Stimulated activated CD4-positive, alpha-beta T cell treated with anti-CD3 and anti-CD28 coated beads, Interleukin-4, amount 100 ng/mL, for 4 hours (primary cell): ENCODE measurements at places on chromosomes 7 and 10.

GRCh38 chr10:79123547-79123963 lies 54.8 kb downstream of the ZMIZ1 start:
- DNase-seq = no peak

- no peak for DNase-seq
Observed at GRCh38 chr7:13508586-13508985, 480.9 kb downstream of the ETV1 start.

- no peak for DNase-seq
Observed at GRCh38 chr10:90398566-90398965, 459.3 kb downstream of the HTR7 start.

DNA sequence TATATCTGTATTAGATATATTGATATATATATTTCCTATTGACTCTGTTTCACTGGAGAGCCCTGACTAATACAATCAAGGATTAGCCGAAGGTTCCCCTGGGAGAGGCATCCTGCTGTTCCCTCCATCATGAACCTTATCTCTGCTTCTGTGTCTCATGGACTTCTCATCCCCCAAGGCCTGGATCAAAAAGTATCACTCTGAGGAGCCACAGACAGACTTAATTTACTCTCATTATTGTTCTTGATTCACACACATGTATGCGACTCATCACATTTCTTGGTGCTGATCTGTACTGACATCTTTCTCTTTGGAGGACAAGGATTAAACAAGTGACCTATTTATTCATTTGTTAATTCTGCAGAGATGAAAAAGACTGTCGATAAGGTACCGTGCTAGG lies 550.2 kb downstream of the KCNMA1 start:
- no peak for DNase-seq

DNA sequence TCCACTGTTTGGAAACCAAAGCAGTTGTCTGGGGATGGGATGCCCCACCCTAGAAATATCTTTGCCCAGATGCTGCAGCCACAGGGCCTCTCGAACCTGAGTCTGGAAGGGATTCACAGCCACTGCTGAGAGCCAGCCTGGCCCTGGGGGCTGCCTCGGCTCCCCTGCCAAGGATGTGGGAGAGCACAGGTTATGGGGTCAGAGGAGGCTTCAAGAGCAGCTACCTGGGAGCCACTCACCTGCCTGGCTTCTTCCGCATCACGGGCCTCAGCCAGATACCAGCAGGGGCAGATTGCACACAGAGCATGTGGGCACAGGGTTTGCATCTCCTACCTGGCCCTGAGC lies 5.4 kb upstream of the PWWP2B start:
- no peak for DNase-seq

DNA sequence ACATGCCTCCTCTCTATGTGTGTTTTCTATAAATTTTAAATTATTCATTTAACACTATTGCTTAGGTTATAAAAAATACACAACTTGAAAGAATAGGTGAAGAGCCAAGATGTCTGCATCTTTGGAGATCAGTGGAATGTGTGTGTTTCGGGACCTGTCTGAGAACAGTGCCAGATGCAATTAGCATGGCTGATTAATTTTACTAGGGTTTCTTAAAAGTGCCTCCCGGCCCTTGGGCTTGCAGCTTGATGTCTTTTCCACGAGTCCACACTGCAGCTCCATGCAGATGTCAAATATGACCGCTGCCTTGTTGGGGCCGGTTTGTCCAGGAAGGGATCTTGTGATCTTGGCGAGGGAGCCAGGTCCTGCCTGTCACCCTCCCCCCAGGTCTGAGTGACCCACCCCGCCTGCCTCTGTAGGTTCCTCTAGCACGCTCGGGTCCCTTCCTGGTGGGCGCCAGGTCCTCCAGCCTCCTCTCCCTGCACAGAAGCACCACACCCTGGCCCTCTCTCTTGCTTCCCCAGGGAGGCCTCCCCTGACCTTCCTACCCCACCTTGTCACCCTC lies 20.7 kb downstream of the LHPP start:
- DNase-seq = no peak

DNA sequence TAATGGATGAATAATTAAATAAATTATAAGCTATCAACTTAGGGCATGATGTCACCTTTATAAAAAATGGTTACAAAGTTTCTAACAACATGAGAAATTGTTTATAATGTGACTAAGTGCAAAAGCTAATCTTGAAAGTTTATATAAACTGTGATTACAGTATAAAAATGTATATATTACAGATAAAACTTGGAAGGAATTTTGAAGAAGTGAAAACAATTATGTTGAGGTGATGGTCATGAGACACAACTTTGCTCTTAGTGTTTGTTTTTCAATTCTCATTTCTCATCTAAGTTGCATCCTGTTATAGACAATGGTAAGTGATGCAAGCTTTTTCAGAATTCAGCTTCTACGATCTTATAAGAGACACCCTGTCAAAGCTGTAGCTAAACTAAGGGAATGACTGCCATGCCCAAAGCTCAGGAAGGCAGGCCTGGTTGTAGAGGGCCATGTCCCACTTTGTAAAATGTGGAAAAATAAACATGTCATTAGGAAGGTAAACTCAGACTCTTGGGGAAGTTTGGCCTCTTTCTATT lies 23.9 kb downstream of the MACC1 start:
- no peak for DNase-seq

DNA sequence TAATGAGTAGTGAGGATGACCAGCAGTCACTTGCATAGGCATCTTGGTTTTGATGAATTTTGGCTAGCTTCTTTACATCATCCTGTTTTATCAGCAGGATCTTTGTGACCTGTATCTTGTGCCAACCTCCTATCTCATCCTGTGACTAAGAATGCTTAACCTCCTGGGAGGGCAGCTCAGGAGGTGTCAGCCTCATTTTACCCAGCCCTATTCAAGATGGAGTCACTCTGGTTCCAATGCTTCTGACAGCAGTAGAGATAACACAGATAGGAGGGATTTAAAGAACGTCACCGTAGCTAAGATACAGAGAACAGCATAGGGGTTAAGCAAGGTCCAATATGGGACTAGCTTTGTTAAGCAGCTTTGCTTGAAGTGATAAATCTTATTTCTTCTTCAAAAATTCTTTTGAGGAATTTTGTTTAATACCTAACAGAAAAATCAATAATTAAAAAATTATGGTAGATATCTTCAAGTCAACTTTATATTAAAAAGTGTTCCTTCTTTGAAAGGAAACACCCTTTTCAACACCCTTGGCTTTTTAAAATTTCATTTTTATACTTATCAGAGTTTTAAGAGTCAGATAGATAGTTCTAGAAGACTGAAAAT lies 39.9 kb downstream of the TMEM229A start:
- no peak for DNase-seq

GRCh38 chr10:22345301-22346095 lies at the start of gene SPAG6:
SPAG6 (plus strand) TSS chr10:22345496; CDS start chr10:22345612, 116 bp downstream.
- DNase-seq = peak; percentile 29

- no peak for DNase-seq
Observed at GRCh38 chr10:71713135-71714030, 6.2 kb downstream of the C10orf105 start.

- no peak for DNase-seq
Observed at GRCh38 chr7:149729983-149730801, 43.2 kb downstream of the ZNF467 start.

GRCh38 chr7:1368682-1369571 lies 90.3 kb downstream of the MICALL2 start:
- peak; percentile 25 for DNase-seq

GRCh38 chr7:131011976-131012375 lies 278.0 kb upstream of the KLF14 start:
- no peak for DNase-seq
